ENCODE measurements at places on chromosomes 16 and 17.

DNA sequence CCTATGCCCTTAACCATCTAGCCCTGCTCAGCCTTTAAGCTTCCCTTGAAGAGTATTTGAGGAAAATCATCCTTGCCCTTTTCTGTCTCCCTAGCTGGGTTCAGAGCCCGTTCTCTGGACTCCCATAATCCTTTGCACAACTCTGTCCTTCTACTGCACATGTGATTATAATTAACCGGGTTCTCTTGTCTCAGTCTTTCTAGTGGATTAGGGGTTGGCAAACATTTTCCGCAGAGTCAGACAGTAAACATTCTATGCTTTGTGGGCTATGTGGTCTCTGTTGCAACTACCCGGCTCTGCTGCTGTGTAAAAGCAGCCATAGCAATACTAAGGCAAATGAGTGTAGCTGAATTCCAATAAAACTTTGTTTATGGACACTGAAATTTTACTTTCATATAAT is 80.0 kb downstream of the CDRT15 start:
- peak; percentile 37 for DNase-seq

GRCh38 chr16:8740775-8741355 is 56.6 kb downstream of the TMEM186 start:
- DNase-seq: no peak

GRCh38 chr17:63950940-63951907 is 19.1 kb upstream of the CD79B start:
- no peak for DNase-seq

DNA sequence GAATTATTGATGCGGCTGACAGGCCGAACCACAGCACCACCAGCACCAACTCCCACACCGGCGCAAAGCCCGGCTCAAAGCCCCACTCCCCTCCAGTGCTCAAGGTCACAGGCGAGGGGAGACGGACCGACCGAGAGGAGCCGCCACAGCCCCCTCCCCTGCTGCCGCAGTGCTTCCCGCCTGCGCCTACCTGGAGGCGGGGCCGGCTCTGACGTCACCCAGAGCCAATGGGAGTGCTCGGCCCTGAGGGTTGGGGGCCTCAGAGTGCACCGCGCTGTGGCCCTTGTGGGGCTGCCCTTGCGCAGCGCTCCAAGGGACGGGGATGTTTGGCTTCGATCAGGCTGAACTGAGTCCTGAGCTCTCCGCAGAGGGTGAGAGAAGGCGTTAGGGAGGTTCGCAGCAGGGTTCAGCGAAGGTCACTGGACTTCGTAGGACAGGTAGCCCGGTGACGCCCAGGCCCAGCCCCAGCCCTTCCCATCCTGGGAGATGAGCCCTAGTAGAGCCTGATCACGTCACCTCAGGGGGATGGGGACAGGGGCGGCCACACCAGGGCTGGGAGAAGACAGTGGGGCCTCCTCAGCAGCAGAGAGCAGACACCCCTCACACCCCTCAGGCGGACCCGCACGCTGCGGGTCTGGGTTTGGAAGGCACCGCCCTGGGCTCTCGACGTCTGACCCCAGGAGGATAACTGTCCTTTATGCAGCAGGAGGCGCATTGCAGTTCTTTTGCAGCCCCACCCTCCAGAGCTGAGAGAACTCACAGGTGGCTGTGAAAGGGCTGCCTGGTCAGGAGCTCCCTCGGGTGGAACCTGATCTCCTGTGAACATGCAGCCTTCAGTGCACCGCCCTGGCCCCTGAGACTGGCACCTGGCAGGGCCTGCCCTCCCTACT is 1.5 kb downstream of the NDRG4 start:
- DNase-seq: no peak

DNA sequence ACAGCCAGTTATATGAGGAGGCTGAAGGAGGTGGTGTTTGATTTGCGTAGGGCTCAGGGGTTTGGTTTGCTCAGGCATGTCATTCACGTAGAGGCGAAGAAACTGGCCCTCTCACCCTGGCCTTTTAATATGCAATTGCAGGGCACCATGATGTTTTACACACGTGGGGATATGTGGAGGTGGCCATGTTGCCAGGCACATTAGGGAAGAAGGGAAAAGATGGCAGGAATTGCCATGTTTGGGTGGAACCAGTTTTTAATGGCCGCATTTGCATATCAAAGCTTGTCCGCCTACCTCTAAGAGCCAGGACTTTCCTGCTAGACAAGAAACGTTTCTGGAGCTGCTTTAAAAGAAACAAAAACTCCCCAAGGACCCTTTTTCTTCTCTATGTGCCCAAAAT is 1483.7 kb upstream of the GOT2 start:
- DNase-seq: no peak

DNA sequence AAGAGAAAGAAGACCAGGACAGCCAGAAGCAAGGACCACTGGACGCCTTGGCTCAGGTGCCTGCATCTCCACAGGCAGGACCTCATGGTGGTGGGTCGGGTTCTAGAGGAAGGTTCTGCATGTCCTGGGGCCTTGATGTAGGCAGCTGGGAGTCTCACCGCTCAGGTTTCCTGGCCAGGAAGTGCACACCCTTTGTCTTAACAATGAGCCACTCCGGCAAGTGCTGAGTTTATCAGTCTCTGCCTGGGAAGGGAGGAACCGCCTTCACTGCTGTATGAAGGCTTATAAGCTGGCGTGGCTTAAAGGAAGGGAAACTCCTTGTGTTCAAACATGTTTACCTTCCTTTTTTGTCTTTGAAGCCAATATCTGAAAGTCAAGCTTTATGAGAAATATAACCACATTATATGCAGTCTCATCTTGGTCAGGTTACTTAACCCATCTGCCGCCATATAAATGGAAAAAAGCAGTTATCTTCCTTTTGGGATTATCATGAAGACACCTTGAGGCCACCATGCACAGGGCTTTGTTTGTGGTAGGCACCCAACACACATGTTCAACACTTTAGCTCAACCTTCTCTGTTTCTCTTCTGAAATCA is at the start of gene ST6GALNAC1:
Gene ST6GALNAC1 (minus strand): TSS at position 205 of the 596 bp plus-strand sequence. CDS start 119 bp downstream, at position 86.
- no peak for DNase-seq

GRCh38 chr16:15521758-15522509 is 87.5 kb downstream of the BMERB1 start:
- DNase-seq: no peak

GRCh38 chr16:67542464-67542863 is 13.8 kb downstream of the RIPOR1 start:
- no peak for DNase-seq

DNA sequence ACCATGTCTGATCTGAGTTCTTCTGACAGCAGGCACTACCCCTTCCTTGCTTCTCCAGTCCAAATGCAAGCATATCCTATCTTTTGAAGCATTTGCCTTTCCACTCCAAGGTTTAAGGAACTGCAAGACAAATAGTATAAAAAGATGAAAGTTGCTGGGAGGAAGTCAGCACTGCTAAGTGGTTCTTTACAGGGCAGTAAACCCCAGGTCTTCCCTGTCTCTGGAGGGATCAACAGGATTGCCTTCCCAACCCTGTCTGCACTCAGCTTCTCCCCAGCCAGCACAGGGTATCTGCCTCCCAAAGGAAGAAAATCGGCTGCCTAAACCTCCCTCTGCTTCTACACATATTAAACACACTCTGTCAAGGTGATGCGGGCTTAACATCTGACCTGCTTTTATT is 46.8 kb downstream of the SOX9 start:
- DNase-seq: no peak

- DNase-seq: no peak
Observed at GRCh38 chr16:3599922-3600321, 11.5 kb downstream of the SLX4 start.

DNA sequence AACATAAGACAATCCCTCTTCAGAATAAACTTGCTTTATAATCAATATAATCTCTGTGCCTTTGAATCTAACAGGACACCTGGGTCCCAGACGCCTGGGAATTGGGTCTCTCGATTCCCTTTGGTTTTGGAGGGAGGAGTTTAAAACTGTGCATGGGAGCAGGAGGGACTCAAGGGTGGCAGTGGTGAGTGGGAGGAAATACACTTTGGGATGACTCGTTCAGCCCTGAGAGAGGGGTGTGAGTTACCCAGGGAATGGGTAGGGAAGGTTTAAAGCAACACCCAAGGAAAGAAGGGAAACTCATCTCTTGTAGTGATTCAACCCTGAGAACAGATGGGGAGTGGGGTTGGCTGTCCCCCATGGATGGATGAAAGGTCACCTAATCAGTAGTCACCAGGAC is 1.6 kb downstream of the RANGRF start:
- no peak for DNase-seq

DNA sequence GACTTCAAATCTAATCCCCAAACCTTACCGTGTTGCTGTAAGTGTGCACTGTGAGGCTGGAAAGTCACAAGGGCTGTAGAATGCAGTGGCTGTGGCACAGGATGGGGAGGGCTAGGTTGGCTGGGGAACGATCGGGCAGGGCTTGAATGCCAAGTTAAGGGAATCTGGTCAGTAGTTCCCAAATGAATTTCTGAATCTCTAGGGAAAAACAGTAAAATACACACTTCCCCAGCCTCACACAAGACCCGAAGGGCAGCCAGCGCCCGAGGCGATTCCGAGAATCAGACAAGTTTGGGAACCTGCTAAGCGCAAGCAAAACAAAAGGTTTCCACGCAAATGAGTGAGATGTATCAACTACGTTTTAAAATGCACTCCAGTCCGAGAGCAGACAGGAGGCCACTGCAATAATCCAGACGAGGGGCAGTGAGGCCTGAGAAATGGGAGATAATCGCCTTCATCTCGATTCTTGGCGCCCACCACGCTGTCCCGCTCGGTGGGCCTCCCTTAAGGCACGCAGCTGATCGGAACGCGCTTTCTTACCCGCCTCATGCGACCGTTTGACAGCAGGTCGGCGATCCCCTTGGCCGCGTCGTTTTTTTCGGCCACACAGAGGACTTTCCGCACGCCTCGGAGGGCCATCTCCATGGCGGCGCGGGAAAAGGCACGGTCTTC is 599 bp downstream of the TOP3A start:
- no peak for DNase-seq

GRCh38 chr16:48008011-48008525 is 147.7 kb downstream of the ABCC12 start:
- DNase-seq: no peak

DNA sequence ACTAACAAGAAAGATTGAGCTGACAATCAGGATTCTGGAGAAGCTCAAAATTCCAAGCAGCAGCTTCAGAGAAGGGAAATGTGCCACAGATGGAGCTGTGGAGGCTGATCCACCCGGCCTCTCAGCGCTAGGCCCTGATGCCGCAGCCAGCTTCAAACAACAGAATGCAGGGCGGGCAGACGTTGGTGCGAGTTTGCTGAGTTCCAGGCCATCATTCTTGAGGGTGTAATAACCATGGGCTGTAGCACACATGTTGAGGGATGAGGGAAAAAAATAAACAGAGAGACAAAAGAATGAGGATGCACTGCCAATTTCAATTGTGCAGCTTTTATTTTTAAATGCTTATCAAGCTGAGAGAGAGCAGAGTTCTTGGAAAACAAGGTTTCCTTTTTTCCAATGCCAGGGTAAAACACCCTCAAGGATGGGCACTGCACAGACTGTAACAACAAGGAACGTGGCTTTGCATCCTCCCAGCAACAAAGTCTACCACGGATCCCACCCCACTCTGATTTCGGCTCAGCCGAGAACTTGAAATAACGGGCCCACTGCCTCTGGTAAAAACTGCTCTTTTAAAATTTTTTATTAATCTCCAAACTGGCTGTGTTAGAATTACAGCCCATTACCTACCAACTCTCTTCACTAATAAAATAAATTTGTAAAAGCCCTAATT is 90.2 kb downstream of the SMG6 start:
- no peak for DNase-seq

GRCh38 chr16:23330583-23331249 is 28.6 kb downstream of the SCNN1B start:
- DNase-seq: no peak

DNA sequence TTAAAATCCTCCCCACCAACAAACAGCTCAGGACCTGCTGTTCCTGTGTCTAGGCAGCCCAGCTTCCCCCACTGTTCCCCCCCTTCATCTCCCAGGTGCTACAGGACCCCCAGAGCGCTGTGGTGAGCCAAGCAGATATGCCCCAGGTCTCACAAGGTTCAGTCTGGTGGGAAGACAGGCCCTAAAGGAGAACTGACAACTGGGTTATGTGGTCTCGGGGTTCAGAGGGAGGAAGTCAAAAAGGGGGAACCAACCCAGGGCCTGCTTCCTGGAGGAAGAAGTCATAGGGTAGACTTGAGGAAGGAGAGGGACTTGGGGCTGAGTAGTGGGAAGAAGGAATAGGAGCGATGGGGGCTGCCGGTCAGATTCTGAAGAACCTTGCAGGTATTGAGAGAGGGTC is 2.6 kb downstream of the RIPOR1 start:
- DNase-seq: peak; percentile 79

DNA sequence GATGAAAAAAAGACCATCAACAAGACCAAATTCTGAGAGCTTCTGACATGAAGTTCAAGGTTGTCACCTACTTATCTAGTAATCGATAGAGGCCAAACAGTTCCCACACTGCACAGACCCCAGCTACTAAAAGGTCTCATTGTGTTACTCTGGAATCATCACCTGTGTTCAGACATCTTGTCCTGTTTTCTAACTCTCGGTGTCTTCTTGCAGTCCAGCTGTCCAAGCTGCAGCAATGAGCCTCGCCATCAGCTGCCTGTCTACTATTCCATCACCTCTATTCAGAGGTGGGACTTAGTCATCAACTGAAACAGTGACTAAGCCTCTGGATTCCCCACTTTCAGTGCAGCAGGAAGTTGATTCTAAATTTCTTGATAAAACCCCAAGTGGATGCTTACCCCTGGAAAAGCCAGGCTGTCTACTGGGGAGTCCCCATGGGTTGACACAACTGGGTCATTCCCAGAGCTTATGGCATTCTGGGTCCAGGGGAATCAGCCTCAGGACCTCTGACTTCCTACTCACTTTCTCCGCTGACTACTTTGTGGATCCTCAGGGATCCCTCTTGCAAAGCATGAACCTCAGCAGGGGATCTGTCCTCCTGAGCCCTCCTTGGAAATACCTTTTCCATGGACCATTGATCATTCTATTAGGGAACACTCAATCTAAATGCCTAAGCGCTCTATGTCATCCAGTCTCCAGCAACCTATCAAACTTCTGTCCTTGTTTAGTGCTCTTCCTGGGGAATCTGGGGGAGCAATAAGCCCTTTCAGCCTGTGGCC is 46.5 kb downstream of the HNF1B start:
- no peak for DNase-seq

GRCh38 chr16:70750893-70751467 is 50.0 kb downstream of the VAC14 start:
- no peak for DNase-seq

DNA sequence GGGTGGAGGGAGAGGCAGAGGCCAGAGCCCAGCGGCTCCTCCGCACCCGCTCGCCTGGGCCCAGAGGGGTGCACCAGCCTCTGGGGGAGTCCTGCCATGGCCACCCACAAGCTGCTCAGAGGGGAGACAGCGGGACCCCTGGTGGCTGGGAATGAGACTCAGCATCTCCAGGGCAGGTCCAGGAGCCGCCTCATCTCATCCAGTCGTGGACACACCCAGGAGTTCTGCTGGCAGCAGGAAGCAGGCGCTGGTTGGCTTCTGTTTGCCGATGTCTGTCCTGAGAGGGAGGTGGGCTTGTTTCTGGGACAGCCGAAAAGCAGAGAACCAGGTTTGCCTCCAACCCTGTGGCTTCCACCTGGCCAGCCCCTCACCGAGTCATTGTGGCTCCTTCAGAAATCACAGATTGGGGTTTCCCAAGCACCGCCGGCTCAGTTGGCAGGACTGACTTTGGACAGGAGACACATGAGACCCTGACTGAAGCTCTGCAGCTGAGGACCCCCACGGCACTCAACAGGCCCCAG is 49.6 kb upstream of the ENPP7 start:
- DNase-seq: no peak
